ENCODE measurements at places on chromosomes 3 and 15.

GRCh38 chr15:80403712-80404056, 498 bp upstream of the ARNT2 start:
- no peak for DNase-seq

GRCh38 chr15:84666373-84666772, 8.4 kb upstream of the NMB start:
- no peak for DNase-seq

- DNase-seq, result no peak
Measured at GRCh38 chr15:28977377-28978010, 91.7 kb downstream of the APBA2 start.

DNA sequence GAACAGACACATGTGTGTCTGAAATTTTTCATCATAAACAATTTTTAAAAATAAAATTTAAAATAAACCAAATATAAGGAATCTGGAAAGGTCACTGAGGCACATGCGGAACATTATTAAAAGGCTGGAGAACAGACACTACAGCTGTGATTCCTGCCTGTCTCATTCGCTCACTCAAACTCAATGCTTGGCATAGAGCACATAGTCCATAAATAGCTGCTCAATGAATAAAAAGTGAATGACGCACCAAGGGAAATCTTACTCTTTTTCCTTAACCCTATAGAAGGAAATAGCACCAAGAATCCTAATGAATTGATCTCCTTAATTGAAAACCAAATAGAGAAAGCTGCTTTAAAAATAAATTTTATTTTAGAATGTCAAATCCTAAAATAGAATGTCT, 98.4 kb downstream of the FSIP1 start:
- no peak for DNase-seq

GRCh38 chr15:67799801-67800205, 25.5 kb upstream of the SKOR1 start:
- no peak for DNase-seq

GRCh38 chr3:82311901-82312300, 550.5 kb upstream of the GBE1 start:
- DNase-seq, result no peak

DNA sequence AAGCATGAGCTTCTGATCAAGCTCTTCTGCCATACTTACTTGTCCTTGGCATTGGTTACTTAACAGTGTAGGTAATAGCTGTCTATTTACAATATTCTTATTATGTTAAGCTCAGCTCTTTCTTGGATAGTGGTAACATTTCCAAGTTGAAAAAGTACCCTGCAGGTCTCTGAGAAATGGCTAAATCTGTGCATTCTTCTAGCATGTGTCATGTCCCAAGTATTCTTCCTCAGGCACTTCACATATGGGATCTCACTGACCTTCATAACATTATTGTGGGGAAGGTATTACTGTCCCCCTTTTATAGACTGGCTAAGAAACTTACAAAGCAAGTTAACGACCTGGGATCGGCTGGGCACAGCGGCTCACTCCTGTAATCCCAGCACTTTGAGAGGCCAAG, 236.1 kb downstream of the RORA start:
- no peak for DNase-seq

- DNase-seq, result no peak
Measured at GRCh38 chr3:196128172-196128843, 46.4 kb upstream of the TFRC start.

DNA sequence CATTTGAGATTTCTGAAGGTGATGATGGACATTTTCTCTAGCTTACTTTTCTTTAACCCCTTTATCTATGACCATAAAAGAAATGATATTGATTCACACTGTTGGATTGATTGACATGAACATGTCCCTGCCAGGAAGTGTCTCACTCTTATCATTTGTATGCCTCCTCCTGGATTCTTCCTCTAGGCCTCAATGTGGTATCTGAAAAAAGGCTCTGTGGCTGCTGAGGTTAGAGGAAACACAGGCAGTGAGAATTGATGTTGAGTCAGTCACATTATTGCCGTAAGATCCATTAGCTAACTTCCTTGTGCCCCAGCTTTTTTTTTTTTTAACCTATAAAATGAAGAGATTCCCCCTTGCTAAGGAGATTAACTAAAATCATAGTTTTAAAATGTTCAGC, 8.0 kb upstream of the THRB start:
- no peak for DNase-seq

- no peak for DNase-seq
Measured at GRCh38 chr3:48238531-48239085, 2.3 kb upstream of the ZNF589 start.

DNA sequence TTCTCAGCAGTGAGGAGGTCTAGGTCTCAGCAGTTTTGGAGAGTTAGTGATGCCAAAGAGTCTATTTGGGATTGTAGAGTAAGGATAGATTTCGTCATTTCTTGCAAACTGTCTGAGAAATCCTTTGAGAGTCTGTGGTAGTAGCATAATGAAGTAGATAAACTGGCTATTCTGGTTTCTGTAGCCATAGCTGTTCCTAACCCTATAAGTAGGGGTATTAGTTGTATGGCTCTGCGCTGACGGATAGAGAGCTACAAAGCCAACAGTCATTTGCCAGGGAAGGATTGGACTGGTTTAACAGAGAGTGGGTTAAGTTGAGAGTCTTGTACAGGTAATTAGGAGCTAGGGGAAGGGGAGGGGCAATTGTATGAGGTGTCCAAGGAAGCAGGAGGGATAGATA, 50.6 kb downstream of the KLHDC8B start:
- DNase-seq, result no peak

DNA sequence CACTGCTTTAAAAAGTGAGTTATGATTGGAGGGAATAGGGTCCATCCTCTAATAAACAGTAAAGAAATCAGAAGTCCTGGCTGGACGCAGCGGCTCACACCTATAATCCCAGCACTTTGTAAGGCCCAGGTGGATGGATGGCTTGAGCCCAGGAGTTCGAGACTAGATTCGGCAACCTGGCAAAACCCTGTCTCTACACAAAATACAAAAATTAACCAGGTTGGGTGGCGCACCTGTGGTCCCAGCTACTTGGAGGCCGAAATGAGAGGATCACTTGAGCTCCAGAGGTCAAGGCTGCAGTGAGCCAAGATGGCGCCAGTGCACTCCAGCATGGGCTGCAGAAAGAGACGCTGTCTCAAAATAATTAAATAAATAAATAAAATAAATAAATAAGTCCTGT, 171.2 kb downstream of the POTEB3 start:
- no peak for DNase-seq

DNA sequence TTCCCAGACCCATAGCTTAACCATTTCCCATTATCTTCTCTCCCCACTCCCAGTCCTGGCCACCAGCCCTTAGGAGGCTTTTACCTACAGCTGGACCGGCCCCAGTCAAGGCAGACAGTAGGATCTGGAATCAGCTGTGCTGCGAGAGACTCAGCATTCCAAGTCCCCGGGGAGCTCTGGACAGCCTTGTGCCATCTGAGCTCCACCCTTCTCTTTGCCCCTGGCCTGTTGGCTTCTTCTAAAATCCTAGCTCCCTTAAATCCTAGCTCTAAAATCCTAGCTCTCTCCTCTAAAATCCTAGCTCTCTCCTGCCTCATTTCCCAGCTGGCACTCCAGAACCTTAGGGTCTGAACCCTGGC, 21.3 kb downstream of the MEGF11 start:
- DNase-seq, result no peak

DNA sequence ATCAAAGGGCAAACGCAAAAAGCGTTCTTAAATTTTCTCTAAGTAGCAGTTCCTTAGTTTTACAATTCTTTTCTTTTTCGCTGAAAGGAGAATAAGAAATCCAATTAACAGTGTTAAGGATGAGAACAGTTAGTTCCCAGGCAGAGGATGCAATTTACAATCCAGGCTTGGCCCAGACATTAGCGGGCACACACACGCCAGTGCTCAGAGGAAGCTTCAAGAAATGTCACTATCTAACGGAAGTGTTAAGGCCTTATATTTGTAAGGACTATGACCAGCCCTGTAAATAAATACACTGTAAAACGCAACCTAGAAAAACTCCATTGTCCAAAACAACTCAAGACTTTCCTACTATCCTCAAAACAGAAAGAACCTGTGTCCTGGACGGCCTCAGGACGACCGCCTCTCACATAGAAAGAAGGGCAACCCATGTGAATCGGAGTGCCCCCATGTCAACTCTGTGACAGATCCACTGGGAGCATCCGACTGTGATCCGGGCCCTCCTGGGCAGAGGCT, 1.3 kb downstream of the ACAP2 start:
- DNase-seq, result no peak

- no peak for DNase-seq
Measured at GRCh38 chr3:127056976-127057375, 74.1 kb downstream of the PLXNA1 start.

DNA sequence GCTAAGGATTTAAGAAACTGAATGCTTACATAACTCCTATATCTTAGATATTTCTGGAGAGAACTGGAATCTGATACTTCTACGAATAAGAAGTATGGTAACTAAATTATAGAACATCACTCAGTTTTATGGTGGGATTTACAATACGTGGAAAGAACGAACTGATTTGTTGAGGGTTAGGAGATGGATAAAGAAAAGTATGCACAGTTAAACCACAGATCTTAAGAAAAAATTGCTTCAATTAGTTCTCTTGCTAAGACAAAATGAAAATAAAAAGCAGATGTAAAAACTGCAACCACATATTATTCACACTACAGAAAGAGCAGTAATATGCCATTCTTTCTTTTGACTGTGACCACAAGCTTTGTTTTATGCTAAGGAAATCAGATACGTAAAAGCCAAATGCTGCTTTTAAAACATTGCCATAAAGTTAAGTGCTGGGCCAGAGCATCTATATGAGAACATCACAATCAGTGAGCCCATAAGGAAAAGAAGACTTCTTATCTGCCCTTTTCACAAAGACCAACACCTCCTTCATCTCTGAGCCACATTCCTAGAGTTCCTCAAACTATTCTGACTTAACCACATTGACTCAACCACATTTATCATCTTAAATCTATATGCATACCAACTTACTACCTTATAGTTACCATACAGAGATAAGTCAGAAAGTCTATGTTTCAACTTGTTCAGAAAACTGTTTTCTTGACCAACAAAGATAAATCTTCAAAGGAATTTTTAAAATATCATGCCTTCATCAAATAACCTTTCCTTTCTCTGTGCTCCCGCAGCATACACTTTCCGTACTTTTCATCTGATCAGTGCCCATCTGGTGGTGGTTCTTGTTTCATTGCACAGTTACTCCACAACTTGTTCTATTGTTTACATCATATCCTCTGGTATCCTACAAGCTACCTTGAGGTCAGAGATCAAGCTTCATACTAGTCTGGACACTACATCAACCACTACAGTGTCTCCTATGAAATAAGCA, 61.7 kb downstream of the FSIP1 start:
- DNase-seq, result no peak

DNA sequence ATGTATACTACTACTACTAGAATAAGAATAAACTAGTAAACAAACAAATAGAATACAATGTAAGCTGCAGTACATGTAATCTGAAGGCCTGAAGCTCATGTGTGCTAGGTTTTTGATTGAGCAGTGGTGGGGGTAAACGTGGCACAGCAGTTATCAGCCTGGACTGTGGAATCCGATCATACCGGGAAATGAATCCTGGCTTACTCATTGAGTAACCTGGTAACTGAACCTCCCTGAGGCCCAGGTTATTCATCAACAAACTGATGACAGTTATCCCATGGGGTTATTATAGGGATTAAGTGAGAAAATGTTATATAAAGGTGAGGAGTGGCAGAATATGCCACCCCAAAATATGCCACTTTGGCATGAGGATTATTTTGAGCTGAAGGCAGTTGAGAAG, 339.1 kb downstream of the FHIT start:
- no peak for DNase-seq

- DNase-seq, result no peak
Measured at GRCh38 chr15:37019479-37020433, 80.6 kb downstream of the MEIS2 start.

DNA sequence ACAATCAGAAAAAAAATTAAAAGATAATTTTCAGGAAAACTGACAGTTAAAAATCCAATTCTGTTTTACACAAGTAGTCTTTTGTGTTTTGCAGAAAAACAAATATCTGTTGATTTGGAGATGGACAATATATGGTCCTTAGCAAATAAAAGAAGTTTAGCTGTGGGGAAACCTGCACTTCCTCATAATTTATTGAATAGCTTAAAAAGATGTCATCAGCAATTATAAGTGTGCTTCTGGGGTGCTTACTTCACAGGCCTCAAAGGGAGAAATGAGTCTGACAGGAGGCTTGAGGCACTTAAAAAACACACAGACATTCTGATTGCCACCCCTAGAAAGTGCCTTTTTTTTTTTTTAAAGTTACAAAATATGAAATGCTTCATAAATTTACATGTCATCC, 31.6 kb upstream of the CERS3 start:
- DNase-seq, result no peak

DNA sequence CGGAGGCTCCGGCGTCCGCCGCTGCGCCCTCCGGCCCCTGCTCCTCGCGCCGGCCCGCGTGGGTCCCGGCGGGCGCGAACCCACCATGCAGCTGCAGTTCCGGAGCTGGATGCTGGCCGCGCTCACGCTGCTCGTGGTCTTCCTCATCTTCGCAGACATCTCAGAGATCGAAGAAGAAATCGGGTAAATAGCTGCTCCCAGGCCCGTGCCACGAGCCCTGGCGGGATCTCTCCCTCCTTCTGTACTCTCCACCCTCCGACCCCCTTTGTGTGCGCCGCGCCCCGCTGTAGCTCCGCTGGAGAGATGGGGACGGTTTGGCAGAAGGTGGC, 263 bp downstream of the ST8SIA2 start:
- DNase-seq, result no peak

DNA sequence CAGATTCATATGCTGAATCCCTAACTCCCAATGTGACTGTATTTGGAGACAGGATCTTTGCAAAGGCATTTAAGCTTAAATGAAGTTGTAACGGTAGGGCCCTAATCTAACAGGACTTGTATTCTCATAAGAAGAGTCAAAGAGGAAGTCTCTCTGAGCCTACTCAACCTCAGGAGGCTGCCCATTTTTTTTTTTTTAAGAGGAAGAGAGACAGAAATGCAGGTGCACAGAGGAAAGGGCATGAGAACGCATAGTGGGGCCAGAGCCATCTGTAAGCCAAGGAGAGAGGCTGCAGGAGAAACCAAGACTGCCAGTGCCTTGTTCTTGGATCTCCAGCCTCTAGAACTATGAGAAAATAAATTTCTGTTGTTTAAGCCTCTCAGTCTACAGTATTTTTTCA, 28.4 kb downstream of the ZNF860 start:
- no peak for DNase-seq

DNA sequence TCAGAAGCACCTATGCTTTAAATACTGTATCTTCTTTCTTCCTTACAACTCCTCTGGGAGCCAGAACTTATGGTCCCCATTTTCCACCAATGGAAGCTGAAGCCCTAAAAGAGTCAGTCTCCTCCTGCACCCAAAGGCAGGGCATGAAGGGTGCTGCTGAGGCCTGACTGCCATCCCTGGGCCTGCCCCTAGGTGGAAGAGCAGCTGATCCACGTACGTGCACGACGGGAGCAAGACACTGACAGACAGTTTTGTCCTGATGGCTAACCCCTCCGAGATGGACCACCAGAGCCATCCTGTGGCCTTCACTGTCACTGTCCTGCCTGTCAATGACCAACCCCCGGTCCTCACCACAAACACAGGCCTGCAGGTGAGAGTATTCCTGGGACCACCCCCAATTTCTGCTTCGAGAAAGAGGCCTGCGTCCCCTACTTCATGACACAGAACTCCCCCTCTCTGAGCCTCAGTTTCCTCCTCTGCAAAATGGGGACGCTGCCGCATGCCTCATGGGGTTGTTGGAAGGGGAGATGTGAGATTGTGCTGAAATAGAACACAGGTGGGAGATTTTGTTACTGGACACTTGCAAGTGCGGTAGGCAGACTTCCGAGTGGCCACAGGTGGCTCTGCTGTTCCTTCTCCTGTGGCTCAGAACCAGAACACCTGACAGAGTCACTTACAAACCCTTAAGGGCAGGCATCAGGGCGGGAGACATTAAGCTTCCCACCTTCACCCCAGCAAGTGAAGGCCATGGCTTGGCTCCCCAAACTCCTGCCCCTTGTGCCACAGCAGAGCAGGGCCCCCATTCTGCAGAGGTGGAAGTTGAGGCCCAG, 175.4 kb downstream of the TBC1D2B start:
- no peak for DNase-seq

Measured in activated T-cell treated with anti-CD3 and anti-CD28 coated beads for 1 hour (primary cell).